ENCODE measurements at places on chromosomes 7 and 10.
A peak's percentile ranks its signal among the peaks of the same experiment; 100 is the strongest.

DNA sequence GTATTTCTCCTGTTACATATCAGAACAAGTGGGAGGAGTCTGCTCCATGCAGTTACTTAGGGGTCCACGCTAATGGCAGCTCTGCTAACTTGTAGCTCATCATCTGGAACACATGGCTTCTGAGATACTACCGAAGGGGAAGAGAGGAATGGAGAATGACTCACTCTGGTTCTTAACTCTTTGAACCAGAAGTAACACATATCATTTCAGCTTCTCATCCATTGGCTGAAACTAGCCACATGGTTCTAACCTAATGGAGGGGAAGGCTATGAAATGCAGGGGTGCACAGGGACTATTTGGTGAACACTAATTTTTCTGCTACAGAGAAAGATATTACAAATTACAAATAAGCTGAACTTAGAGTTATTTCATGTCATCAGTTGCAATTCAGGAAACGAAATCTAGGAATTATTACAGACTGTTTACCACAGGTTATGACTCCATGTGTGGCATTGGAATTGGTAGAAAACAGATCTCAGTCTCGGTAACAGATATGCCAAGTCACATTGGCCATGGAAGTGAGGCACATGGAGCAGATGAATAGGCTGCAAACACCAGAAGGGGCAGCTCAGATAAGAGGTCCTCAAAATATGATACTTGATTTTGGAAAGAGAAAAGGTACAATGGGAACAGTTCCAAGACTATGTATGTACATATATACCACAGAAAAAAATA lies 9.4 kb upstream of the KAT6B start:
- DNase-seq = no peak

- peak; percentile 85 for DNase-seq
These were observed 71.2 kb upstream of the EFCAB10 start for GRCh38 chr7:105652359-105652993.

GRCh38 chr7:96311967-96312366 lies 9.9 kb downstream of the SLC25A13 start:
- DNase-seq = no peak

- DNase-seq = no peak
These were observed 125.3 kb upstream of the CELF2 start for GRCh38 chr10:10892290-10892875.

- DNase-seq = no peak
These were observed 33.3 kb downstream of the GBX1 start for GRCh38 chr7:151133986-151134742.

DNA sequence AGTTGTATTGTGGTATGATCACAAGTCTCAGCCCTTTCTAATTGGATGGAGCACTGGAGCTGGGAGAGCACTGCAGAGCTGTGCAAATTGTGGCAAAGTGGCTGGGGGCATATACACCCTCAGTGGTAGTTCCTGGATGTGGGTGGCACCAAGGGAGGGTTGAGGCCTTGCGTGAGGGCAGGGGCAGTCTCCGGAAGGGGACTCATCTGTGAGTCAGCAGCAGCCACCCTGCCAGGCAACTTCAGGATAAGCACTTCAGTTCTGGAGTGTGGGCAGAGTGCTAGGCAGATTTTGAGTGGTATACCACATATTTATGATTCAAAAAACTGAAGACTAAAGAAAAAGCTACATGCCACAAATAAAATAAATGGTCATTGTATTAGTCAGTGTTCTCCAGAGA lies 210.5 kb downstream of the ETV1 start:
- DNase-seq = no peak

DNA sequence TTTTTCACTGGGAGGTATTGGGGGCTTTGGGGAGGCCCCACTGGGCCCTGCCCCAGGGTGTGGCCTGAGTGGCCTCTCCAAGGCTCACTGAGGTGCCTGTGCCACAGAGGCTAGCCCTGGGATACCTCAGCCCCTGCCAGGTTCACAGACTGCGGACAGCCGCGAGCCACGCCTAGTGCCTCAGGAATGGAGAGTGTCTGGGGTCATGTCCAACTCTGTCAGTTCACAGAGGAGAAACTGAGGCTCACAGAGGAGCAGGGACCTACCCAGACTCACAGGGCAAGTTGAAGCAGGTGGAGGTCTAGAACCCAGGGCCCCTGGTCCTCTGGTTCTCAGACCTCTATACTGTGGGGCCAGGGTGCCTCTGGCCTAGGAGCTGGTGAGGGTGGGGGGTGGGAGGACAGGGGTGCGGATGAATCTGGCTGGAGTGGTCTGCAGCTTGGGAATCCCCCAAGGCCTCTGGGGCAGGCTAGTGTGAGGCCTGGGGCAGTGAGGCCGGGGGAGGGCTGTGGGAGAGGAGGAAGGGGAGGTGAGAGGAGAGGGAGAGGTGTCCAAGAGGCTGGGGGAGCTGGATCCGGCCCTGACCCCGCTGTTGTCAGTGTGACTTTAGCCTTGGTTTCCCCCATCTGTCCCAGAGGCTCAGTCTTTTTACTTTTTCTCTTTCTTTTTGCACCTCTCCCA lies 20.0 kb downstream of the NEURL1 start:
- DNase-seq = no peak

DNA sequence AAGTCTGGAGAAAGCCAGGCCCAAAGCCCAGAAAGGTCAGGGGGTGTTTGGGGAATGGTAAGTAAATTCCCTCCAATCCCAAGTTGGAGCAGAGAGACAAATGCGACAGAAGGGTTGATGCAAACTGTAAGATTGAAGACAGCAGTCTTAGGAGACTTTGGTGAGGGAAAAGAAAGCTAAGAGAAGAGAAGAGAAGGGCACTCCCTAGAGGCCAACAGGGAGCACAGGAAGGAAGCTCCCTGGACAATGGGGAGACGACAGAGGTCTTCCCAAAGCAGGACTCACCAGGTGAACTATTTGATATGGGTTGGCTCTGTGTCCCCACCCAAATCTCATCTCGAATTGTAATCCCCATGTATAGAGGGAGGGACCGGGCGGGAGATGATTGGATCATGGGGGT lies 151.5 kb downstream of the KIF20B start:
- no peak for DNase-seq

DNA sequence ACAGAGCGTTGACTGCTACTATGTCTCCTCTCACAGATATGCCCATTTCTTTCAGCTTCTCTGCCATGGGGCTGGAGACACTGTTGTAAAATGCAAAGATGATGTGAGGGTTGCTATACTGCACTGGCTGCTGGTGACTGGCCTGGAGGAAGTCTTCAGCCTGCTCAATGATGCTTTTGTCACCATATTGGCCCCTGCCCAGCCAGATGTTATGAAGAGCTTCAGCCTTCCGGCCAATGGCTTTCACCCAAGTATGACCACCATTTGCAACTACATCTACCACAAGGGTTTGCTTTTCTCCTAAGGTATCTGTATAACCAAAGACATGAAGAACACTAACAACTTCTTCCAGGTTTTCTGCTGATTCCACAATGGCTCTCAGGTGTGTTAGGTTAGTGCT lies 1.6 kb downstream of the C7orf25 start:
- no peak for DNase-seq

All from left colon (tissue), 2 donors.